Type B pancreatic cell (in vitro differentiated cells): ENCODE measurements at places on chromosomes 6 and 20. TPM values are rescaled to one million over a fixed set of nuclear protein-coding genes. Genes with fewer than 3 reads are reported as not detected.

- H3K27ac ChIP-seq: no peak overlapping the region
- H3K27me3 ChIP-seq: peaks cover 3% of the 10 kb centered on the region
- DNase-seq: no peak
- peaks cover 5% of the 10 kb centered on the region for H3K4me1 ChIP-seq
- peak overlapping the region; percentile 25 for H3K4me3 ChIP-seq
- no peaks in the 10 kb centered on the region for H3K36me3 ChIP-seq
Observed at GRCh38 chr20:61699495-61700374, 365.9 kb downstream of the TAF4 start.

DNA sequence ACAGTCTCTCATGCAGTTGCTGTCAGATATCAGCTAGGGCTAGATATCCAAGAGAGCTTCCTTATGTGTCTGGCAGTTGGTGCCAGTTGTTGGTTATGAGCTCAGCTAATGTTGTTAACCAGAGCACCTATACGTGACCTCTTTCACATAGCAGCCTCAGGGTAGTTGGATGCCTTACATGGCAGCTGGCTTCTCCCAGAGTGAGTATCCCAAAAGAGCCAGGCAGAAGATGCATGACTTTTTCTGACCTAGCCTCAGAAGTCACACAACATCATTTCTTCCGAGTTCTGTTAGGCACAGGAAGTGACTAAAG, 175.7 kb downstream of the VEGFA start:
- peaks cover 11% of the 10 kb centered on the region for H3K4me1 ChIP-seq
- H3K36me3 ChIP-seq: no peaks in the 10 kb centered on the region
- no peak for DNase-seq

- H3K4me1 ChIP-seq: peaks cover 16% of the 10 kb centered on the region
- no peak for DNase-seq
- H3K36me3 ChIP-seq: no peaks in the 10 kb centered on the region
- no peak overlapping the region for H3K27ac ChIP-seq
Observed at GRCh38 chr6:126824226-126824625, 294.2 kb upstream of the RSPO3 start.

- H3K27ac ChIP-seq: no peak overlapping the region
- H3K4me1 ChIP-seq: peaks cover 13% of the 10 kb centered on the region
- H3K4me3 ChIP-seq: no peak overlapping the region
- no peaks in the 10 kb centered on the region for H3K36me3 ChIP-seq
Observed at GRCh38 chr6:145206247-145206907, 528.9 kb downstream of the EPM2A start.

DNA sequence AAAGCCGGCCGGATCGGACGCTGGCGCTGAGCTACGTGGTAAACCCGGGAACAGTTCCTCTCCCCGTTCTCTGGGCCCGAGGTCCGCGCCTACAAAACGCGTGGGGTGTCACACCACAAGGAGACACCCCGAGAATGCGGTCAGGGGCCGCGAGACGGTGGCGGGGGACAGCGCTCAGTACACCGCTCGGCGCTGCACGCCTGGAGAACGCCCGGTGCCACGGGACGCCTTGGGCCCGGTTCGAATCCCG, 670 bp downstream of the NCOA5 start:
- H3K4me3 ChIP-seq: peak overlapping the region; percentile 88
- DNase-seq: peak; percentile 77
- no peaks in the 10 kb centered on the region for H3K36me3 ChIP-seq
- H3K4me1 ChIP-seq: peaks cover 44% of the 10 kb centered on the region
- H3K27ac ChIP-seq: peak overlapping the region; percentile 73
- H3K27me3 ChIP-seq: peaks cover 4% of the 10 kb centered on the region

- no peaks in the 10 kb centered on the region for H3K27me3 ChIP-seq
- H3K36me3 ChIP-seq: no peaks in the 10 kb centered on the region
- DNase-seq: no peak
- H3K4me3 ChIP-seq: no peak overlapping the region
- no peaks in the 10 kb centered on the region for H3K4me1 ChIP-seq
Observed at GRCh38 chr6:56062836-56063235, 184.5 kb downstream of the COL21A1 start.

DNA sequence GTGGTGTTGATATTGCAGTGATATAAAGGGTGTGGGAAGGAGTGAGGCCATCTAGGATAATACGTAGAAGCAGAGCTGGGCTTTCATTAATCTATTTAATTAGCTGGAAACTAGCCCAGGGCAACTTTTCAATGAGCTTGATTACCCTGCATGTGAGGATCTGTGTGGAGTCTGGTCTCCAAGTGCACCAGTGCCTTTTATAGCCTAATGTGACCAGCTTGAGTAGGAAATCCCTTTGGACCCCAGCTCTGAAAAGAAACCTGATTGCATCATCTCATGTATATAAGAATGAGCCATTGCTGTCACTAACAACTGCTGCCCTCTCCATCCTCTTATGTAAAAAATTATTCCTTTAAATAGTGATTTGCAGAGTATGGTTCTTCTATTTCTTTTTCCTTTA, 72.6 kb downstream of the CD109 start:
- no peaks in the 10 kb centered on the region for H3K27me3 ChIP-seq
- H3K4me1 ChIP-seq: no peaks in the 10 kb centered on the region
- no peaks in the 10 kb centered on the region for H3K36me3 ChIP-seq

- peaks cover 7% of the 10 kb centered on the region for H3K4me1 ChIP-seq
- peak overlapping the region; percentile 83 for H3K4me3 ChIP-seq
- no peak for DNase-seq
- H3K27ac ChIP-seq: peak overlapping the region; percentile 62
- H3K27me3 ChIP-seq: no peaks in the 10 kb centered on the region
- H3K36me3 ChIP-seq: peaks cover 3% of the 10 kb centered on the region
Observed at GRCh38 chr6:10146715-10147451, 268.0 kb downstream of the TFAP2A start.

DNA sequence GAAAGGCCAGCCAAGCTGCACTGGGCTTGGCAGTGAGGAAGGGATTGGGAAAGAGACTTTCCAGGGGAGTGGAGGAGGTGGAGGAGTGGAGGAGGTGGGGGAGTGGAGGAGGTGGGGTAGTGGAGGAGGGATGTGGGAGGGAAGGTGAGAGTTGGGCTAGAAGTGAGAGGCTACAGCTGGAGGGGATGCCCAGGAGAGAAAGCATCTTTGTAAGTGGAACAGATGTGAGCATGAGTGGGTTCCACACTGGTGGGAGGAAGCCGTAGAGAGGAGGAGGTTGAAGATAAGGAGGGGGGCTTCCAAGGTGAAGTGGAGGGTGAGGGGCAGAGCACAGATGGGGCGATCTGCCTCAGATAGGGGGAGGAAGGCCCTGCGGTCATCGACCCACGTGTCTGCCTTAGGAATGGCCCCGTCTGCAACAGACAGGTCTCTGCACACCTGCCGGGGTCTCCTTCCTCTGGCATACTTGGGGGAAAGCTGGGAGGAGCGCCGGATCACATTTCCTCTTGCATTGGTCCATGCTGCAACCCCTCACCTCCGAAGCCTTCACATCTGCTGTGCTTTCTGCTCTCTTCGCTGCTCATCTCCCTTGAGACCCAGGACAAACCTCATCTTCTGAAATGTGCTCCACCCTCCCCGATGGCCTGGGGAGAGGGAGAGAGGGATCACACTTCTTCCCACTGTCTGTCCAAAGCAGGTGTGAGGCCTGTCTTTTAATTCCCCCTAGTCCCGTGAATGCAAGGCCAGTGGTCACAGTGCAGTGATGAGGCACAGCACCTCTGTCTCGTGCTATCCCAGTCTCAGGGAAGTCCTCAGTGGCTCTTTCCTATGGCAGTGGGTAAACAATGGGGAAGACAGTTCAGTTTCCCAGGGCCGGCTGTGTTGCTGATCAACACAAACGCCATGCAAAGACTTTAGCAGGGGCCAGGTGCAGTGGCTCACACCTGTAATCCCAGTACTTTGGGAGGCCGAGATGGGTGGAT, 48.6 kb upstream of the SNX9 start:
- no peaks in the 10 kb centered on the region for H3K36me3 ChIP-seq
- peaks cover 12% of the 10 kb centered on the region for H3K27me3 ChIP-seq
- H3K27ac ChIP-seq: no peak overlapping the region
- H3K4me3 ChIP-seq: no peak overlapping the region
- H3K4me1 ChIP-seq: peaks cover 10% of the 10 kb centered on the region

GRCh38 chr6:1630212-1630770, 20.6 kb downstream of the FOXC1 start:
- no peak for DNase-seq
- H3K27me3 ChIP-seq: peaks cover 47% of the 10 kb centered on the region
- H3K36me3 ChIP-seq: peaks cover 9% of the 10 kb centered on the region
- no peak overlapping the region for H3K4me3 ChIP-seq
- peaks cover 39% of the 10 kb centered on the region for H3K4me1 ChIP-seq

The TINAG gene
- 0.33 TPM in 1 of 2 replicates, not detected in the other for total RNA-seq

The LYRM2 gene
- total RNA-seq: 32.9 and 37.7 TPM in 2 replicates

The RBPJL gene
- total RNA-seq: not detected in 2 replicates

The OR2B6 gene
- not detected in 2 replicates for total RNA-seq

The CD83 gene
- 1.7 and 7.7 TPM in 2 replicates for total RNA-seq
